ENCODE measurements at places on chromosomes 4 and X.

GRCh38 chrX:38275615-38276014 lies 51.7 kb downstream of the RPGR start:
- H3K4me3 ChIP-seq = no peak overlapping the region
- DNase-seq = peak; percentile 47
- no peaks in the 10 kb centered on the region for H3K27me3 ChIP-seq
- no peaks in the 10 kb centered on the region for H3K36me3 ChIP-seq
- H3K4me1 ChIP-seq = no peaks in the 10 kb centered on the region

DNA sequence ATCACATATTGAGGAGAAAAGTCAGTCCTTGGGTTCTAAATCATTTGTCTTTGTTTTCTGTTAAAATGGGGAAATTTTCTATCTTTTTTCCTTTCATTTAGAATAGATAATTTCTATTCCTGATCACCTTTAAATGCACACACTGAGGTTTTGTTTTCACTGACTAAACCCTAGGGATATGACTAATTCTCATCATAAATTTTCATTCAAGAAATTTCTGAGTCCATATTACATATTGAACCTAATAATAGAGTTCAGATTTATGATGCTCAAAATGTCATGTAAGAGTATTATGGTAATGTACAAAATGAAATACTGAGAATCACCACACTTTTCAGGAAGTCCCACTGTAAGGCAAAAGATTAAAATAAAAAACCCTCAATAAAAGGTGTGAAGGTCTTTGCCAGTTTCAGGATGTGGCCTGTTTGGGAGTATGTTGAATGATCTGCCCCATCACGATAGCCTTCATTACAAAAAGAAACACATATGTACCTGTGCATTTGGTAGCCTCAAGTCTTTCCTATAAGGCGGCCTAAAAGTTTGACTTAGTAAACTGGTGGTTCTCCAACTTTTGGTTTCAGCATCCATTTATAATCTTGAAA lies 49.4 kb downstream of the LEF1 start:
- DNase-seq = no peak
- H3K36me3 ChIP-seq = no peaks in the 10 kb centered on the region
- no peak overlapping the region for H3K4me3 ChIP-seq
- H3K27ac ChIP-seq = no peak overlapping the region
- H3K27me3 ChIP-seq = no peaks in the 10 kb centered on the region

DNA sequence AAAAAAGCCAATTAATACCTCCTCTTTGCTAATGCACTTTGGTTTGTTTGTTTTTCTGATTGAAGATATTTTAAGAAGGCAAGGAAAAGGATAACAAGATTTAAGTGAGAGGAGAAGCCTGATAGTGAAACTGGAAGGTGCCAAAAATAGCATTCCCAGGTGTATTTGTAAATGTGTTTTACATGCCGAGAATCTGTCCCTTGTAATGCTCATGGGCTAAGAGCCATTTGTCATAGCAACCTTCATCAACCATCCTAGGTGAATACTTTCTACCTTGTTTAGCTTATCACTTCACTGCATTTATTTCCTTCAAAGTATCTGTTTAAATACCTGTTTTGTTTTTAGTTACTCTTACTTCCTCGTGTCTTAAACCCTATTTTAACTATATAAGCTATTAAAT lies 127.8 kb downstream of the KCTD8 start:
- no peaks in the 10 kb centered on the region for H3K27me3 ChIP-seq
- no peak for DNase-seq
- no peaks in the 10 kb centered on the region for H3K4me1 ChIP-seq

- H3K4me3 ChIP-seq = no peak overlapping the region
- peak; percentile 57 for DNase-seq
- H3K36me3 ChIP-seq = no peaks in the 10 kb centered on the region
- no peaks in the 10 kb centered on the region for H3K4me1 ChIP-seq
- no peaks in the 10 kb centered on the region for H3K27me3 ChIP-seq
These were observed 286.1 kb upstream of the TENM3 start for GRCh38 chr4:181957088-181957487.

- no peaks in the 10 kb centered on the region for H3K27me3 ChIP-seq
- no peak overlapping the region for H3K27ac ChIP-seq
- H3K36me3 ChIP-seq = peaks cover 3% of the 10 kb centered on the region
- H3K4me3 ChIP-seq = no peak overlapping the region
These were observed 20.8 kb downstream of the ABHD18 start for GRCh38 chr4:127985989-127986388.

All from trophoblast cell (in vitro differentiated cells and primary cell).